ENCODE measurements at places on chromosomes 13 and 19.

DNA sequence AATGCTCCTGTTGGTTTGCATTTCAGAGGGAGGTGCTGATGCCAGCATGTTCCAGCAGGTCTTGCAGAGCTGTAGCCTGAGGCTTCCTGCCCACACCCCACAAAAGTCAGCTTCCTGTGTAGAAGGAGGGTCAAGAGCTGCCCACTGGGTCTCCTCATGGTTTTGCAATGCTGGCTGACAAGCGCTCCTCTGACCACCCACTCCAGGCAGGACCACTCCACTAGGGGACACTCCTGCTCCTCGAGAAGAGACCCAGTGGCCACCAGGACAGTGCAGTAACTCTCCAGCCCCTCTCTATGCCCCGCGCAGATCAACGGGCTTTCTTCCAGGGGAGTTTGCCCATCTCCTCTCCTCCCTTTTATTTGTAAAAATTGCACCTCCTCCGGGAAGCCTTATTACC is 72.9 kb upstream of the UQCRFS1 start:
- peak; percentile 23 for DNase-seq

- no peak for DNase-seq
These were observed 134.8 kb downstream of the NUFIP1 start for GRCh38 chr13:44854313-44855060.

DNA sequence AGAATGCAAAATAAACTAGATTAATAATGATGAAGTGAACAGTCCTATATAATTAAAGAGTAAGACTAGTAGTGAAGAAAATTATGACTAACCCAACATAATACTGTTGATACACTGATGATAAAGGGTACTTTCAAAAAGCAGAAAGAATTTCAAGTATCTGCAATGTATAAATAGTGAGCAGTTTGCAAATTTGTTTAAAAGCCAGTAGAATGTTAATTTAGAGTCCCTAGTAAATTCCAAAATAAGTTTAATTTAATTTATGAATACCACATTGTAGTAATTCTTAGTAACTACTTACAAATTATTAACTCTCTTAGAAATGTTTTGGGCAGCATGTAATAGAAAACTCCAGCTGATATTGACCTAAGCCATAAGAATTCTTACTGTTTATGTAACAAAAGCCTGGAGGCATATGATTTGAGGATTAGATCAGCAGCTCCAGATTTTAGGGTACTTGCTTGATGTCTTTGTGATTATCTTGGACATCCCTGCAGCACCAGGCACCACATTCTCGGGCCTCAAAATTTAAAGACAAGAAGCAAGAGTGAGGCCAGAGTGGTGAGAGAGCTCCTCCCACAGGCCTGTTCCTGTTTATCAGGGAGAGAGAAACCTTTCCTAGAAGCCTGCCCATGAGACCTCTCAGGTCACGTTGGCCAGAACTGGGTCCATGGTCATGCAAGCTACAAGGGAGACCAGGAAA is 67.6 kb upstream of the TDRD3 start:
- no peak for DNase-seq

DNA sequence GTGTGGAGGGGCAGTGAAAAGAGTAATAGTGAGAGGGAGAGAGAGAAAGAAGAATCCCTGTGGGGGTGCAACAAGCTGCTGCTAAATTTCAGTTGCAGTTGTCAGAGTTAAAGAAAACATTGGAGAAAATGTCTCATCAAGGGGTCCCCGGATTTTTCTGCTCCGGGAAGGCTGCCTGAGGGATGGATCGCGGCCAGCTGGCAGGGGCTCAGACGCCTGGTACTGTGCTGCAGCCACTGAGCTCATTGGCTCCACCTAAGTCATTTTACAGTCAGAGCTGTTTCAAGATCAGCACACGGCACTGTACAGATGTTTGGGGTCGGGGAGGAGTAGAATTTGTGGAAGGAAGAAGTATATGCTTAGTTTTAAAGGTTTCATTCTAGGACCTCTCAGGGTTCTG is 106.2 kb downstream of the SHISA2 start:
- DNase-seq = peak; percentile 17

- peak; percentile 58 for DNase-seq
These were observed 10.7 kb downstream of the PTGIR start for GRCh38 chr19:46614114-46614722.

DNA sequence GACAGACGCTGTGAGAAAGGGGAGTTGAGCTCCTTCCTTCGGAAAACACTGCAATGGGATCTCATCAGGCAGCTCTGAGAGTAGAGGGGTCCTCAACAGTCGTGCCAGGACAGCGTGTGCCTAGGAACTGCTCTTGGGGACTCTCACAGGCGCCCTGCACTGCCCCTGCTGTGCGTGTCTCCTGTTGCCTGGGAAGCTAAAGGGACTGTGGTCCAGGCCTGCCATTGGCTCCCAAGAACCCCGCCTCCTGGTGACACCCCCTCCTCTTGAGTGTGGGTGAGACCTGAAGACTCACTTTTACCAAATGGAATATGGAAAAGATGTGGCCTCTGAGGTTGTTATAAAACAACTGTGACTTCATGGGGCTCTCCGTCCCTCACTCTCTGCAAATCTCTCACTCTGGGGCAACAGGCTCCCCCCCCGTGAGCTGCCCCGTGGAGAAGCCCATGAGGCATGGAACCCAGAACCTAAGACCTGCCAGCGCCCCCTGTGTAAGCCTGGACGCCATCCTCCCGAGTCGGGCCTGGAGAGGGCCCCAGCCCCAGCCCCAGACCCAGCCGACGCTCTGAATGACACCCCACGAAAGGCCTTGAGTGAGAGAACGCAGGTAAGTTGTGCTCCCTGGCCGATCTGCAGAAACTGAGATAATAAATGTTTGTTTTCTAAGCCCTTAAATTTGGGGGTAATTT is 302.7 kb downstream of the FGF9 start:
- DNase-seq = no peak

- DNase-seq = peak; percentile 55
These were observed 744 bp downstream of the UHRF1 start for GRCh38 chr19:4909897-4910593.

GRCh38 chr19:36215276-36216123 is 594 bp downstream of the ZNF146 start:
- DNase-seq = no peak

- DNase-seq = no peak
These were observed 5.8 kb downstream of the ZNF780A start for GRCh38 chr19:40084948-40085347.

GRCh38 chr13:96817336-96817941 is 176.8 kb downstream of the OXGR1 start:
- no peak for DNase-seq

DNA sequence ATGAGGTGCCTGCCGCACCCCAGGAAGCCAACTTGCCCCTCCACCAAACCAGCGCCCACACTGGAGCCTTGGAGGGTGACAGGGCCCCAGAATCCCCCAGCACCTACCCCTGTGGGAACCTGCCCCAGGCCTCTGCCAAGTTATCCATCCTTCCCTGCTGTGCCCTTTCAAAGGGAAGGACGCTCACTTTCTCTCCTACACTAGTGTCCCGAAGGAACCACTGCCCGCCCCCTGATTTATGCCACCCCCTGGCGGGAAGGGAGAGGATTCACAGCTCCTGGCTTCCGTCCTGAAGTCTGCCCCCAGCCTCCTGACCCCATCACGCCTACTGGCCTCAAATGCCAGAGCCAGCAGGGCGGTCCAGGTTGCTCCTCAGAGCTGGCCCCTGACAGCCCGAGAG is 1.4 kb downstream of the EVI5L start:
- DNase-seq = peak; percentile 45

- no peak for DNase-seq
These were observed 151.8 kb upstream of the SOX1 start for GRCh38 chr13:111915104-111915551.

GRCh38 chr13:93843082-93843481 is 616.5 kb downstream of the GPC6 start:
- no peak for DNase-seq

- no peak for DNase-seq
These were observed 2.4 kb downstream of the PCSK4 start for GRCh38 chr19:1487576-1488281.

GRCh38 chr13:80399340-80400163 is 58.6 kb upstream of the SPRY2 start:
- no peak for DNase-seq

DNA sequence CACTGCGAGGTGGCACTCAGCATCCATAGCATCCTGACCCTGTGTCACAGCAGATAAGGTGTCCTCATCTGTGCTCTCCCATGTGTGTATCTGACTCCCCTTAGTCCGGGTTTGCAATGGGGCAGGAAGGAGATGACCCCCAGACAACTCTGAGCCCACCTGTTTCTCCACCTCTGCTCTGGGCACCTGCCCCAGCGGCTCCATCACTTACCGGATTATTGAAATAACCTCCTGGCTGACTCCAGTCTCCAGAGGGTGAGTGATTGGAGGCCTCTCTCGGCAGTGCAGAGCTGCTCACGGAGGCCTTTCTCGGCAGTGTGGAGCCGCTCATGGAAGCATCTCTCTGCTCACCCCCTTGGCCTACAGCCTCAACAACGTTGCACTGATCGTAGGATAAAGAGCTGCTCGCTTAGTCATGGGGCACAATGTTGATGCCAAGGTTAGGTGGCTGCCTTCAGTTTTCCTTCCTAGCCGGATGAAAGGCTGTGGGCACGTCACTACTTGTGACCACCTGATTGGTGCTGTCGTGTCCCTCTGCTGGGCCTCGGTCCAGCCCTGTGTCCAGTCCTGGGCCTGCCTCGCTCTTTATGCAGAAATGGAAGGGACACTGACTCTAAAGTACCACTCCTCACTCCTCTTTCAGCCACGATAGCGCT is 67.6 kb downstream of the TEX29 start:
- no peak for DNase-seq

- DNase-seq = no peak
These were observed 5.7 kb downstream of the CALM3 start for GRCh38 chr19:46606681-46607447.

DNA sequence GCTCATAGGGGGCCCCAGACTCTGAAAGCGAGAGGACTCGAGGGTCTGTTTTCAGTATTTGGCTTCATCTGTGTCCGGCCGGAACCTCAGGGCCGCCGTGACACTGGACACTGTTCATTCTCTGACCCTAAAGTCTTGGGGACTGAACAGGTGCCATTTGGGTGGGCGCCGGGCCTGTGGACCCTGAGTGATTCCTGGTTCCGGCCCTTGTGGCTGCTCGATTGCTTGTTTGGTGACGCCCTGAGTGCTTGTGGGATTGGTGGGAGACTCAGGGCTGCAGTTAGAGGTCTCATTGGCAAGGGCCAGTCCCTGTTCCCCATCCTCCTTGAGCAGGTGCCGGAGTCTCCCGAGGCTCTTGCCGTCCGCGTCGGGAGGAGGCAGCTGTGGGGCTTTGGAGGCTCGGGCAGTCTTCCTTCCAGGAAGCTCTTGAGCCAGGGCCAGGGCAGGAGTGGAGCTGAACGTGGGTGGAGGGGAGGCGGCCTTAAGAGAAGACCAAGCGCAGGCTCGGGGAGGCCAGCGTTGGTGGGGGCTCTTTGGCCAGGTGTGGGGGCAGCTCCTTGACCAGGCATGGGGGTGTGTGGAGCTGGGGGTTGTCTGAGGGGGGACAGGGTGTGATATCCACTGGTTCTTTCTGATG is 4.7 kb downstream of the PTBP1 start:
- DNase-seq = no peak

DNA sequence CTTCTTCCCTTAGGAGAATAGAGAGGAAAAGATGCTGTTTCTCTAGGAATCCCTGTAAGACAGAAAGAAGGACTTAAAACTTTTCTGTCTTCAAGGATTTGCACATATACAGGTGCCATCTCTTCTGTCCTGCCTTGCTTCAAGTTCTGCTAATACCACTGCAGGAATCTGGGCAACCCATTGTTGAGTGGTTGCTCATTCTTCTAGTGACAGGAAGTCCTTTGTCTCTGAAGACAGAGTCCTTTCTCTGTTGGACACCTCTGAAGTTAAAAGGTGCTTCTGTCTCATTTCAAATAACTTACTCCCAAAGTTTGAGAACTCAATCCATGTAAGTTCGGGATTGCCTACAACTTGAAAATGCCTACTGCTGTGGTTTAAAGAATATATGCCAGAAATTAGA is 114.4 kb upstream of the TMTC4 start:
- no peak for DNase-seq

GRCh38 chr13:112720814-112721197 is 31.0 kb downstream of the ATP11A start:
- DNase-seq = no peak

DNA sequence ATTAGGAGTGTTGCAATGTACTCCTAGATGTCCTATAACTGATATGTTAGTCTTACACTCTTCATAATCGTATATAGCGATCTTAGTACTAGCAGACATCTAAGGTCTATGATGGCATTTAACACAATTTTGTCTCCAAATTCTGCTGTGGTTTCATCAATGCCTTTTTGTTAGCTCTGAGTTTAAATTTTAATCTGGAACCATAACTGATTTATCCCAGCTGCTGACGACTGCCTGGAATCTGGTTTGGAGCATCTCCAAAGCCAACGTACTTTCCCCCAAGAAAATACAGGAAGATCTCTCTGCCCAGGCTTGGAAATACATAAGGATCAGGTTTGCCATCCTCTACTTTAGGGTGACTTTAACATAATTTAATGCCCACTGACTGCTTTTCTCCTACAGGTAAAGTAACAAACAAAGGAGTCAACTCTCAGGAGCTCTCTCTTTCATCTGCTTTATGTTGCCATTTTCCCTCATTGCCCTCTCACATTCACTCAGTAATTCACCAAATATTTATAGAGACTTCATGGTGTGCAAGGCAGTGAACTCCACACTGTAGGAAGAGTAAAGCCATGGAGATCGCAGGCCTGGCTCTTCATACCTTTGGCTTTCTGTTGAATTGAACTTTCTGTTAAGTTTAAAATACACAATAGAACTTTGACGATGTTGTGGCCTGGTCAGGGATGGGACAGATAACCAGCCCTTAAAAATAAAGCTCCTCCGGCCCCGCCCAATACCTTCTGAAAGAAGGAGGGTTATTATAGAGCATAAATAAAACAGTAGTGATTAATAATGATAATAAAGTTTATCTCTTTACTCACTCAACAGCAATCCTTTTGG is 23.3 kb upstream of the SPART start:
- DNase-seq = no peak

- peak; percentile 85 for DNase-seq
These were observed 7.3 kb upstream of the HOOK2 start for GRCh38 chr19:12782424-12783290.

DNA sequence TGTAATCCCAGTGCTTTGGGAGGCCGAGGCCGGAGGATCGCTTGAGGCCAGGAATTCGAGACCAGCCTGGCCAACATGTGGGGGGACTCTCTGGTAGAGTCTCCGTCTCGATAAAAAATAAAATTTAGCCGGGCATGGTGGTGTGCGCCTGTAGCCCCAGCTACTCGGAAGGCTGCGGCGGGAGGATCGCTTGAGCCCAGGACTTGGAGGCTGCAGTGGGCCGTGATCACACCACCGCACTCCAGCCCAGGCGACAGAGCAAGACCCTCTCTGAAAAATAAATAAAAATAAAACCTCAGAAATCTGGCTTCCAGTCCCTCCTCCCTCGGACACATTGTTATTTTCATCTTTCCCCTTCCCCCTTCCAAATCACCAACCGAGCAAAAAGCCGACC is 332 bp downstream of the IRGQ start:
- DNase-seq = no peak

- DNase-seq = no peak
These were observed 416.6 kb downstream of the KLF12 start for GRCh38 chr13:73717632-73718031.

GRCh38 chr19:11641244-11641643 is 44.0 kb downstream of the ZNF627 start:
- no peak for DNase-seq

GRCh38 chr13:48334534-48335127 is 31.1 kb downstream of the RB1 start:
- no peak for DNase-seq

Data from C1 segment of cervical spinal cord (tissue), 14 donors.